ENCODE measurements at places on chromosomes 11 and 22.

DNA sequence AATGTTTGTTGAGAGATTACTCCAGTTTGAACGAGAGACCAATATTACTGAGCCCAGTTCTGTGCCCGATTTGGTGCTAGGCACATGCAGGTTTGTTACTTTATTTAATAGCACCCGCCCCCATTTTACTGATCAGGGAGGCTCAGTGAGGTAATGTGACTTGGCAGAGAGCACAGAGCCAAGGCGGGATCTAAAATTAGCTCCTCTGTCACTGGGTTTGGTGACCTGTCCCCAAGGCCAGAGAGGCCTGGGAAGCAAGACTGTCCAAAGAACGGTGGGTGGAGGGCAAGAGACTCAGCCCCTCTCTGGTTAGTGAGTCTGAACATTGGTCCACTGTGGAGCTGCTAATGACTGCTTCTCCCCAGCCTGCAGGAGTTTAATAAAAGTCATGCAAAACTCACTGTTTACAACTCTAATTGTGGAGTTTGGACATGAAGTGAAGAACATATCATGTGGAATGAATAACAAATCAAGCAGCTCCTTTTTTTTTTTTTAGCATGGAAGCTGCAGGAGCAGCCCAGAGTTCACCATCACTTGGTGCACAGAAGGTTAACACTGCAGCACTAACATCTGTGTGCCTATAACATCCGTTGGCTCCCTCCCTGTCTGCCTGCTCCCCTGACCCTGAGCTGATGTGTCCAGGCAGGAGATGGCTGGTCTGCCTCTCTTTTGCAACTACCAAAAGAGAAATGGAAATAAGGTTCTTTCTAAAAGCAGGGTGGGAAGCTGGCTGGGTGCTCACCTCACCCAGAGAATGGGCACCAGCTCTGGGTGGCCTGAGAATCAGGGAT lies 39.0 kb downstream of the CSNK2A3 start:
- no peak for DNase-seq

- no peak for DNase-seq
Observed at GRCh38 chr22:28369854-28370253, 309.8 kb downstream of the TTC28 start.

- no peak for DNase-seq
Observed at GRCh38 chr22:40922484-40923303, 28.5 kb upstream of the RBX1 start.

DNA sequence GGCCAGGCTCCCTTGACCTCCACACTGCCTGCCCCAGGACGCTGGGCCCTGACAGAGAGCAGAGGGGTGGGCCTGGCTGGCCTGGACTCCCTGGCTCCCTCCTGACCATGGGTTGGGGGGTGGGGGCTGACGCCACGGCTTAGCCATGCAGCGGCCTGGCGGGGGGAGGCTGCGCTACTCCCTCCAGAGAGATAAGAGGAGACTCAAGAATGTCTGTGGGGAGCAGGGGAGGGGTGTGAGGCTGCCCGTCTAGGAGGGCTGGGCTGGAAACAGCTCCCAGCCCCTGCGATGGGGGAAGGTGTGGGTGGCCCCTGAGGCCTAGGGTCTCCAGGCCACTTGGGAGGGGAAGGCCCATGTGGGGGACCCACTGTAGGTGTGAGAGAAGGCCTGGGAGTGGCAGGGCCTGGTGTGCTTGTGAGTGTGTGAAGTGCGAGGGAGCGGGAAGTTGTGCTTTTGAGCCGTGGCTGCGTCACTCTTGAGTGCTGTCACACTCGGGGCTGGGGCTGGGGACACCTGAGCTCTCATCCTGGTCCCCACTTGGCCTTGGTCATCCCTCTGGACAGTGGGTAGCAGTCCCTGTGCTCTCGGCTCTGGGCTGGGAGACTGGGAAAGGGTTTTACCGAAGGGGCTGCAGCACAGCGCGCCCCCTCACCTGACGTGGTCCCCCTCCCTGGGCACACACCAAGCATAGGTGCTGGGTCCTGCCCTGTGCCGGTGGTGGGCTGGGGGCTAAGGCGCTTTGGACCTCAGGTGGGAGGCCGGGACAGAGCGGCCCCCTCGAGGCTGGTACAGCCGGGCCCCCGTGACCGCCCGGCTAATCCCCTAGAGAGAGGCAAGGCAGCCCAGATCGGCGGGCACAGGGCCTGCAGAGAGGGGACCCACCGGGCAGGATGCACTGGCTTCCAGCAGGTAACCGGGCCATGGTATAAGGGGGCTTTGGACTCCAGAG lies 2.4 kb downstream of the MYRF start:
- no peak for DNase-seq

DNA sequence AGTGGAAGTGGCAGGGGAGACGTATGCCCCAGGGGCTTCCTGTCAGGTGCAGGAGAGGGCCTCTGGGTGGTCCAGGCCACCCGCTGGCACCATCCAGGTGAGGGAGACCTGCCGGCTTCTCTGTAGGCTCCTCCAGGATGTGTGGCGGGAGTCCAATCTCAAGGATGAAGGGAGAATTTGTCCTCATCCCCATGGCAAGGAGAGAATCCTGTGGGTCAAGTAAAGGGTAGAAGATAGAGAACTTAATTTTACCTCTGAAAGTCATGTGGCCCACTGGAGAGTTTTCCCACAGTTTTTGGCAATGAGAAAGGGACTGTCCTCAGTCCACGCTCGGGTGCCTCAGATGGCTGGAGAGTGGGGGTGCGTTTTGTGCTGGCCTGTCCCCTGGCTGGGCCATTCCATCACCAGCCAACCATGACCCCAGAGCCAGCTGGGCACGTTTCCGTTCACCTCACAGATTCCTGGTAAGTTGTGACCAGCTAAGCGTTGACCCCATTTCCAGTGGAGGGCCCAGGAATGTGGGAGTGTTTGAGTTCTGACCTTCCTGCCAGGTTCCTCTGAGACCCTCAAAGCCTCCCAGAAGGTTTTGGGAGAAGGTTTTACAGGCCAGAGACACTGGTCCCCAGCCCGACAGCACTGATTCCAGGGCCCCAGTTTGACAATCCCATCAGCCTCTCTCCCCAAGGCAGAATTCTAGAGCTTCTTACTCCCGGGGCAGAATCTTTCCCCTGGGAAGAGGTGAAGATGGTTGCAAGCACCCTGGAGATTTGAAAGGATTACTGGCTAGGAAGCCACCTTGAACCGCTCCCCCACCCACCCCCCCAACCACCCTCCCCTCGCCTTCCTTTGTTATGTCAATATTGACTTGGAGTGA lies 2.6 kb downstream of the OVOL1 start:
- no peak for DNase-seq

DNA sequence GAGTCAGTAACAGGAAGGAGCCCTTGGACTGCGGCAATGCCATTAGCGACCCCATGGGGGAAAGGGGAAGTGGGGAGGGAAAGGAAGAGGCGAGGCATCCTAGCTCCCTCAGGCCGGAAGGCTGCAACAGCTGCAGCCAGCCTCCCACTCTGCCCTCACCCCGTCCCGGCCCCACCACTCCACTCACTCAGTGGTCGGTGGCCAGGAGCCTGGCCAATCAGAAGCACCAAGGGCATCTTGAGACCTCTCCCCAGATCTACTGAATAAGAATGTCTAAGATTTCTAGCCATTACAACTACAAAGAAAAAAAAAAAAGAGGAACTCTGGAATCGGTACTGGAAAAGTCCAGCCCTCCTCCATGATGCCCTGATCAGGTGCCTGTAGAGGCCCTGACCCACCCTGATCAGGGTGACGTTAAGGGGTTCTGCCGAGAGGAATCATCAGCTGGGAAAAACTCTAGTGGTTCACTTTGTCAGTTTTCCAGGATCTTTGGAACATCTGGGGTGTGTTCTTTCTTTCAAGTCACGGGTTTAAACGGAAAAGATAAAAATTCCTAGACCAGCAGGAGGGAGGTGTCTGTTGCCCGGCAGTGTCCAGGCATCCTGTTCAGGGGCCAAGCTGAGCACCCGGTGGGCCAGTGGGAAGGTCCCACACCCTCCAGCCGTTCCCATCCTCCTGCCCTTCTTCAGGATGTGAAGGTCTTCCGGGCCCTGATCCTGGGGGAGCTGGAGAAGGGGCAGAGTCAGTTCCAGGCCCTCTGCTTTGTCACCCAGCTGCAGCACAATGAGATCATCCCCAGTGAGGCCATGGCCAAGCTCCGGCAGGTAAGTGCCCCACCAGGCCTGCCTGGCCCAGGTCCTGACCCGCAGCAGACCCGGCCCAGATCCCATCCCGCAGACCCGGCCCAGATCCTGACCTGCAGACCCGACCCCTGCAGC lies 14.4 kb downstream of the OAF start:
- no peak for DNase-seq

DNA sequence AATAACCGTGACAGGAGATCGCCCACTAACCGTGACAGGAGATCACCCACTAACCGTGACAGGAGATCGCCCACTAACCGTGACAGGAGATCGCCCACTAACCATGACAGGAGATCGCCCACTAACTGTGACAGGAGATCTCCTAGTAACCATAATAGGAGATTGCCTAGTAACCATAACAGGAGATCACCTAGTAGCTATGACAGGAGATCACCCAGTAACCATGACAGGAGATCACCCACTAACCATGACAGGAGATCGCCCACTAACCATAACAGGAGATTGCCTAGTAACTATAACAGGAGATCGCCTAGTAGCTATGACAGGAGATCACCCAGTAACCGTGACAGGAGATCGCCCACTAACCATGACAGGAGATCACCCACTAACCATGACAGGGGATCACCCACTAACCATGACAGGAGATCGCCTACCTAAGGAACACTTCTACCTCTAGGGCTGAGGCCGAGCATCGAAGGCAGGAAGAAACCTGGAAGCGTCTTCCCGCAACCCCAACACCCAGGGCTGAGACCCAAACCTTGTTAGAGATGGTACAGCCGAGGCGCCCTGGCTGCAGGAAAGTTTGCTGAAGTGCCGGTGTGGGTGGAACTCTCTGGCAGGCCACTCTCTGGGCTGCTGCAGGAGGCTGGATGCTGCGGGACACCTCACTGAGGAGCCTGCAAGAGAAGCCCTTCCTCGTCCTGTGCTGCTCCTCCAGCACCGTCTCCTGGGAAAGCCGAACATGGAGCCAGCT lies 67.5 kb upstream of the THY1 start:
- DNase-seq: no peak

GRCh38 chr11:77819411-77819920 lies 1.1 kb downstream of the RSF1 start:
- DNase-seq: peak; percentile 78

GRCh38 chr11:123238297-123238696 lies 43.2 kb upstream of the CLMP start:
- DNase-seq: no peak

DNA sequence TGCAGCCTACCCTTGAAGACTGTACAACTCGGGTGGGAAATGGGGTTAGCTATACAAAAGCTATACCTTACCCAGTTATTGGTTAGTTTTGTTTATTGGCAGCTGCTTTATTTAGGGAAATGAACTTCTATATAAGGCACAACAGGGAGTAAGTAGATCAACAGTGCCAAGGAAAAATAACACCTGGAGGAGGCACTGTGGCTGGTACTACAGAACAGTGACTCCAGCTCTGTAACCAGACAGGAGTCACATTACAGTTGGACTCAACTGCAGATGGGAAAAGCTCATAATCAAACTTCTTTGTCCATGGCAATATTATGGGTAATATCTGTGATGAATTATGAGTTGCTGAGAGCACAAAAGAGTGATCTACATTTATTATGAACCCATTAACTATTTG lies 14.0 kb downstream of the P4HA3 start:
- DNase-seq: no peak

DNA sequence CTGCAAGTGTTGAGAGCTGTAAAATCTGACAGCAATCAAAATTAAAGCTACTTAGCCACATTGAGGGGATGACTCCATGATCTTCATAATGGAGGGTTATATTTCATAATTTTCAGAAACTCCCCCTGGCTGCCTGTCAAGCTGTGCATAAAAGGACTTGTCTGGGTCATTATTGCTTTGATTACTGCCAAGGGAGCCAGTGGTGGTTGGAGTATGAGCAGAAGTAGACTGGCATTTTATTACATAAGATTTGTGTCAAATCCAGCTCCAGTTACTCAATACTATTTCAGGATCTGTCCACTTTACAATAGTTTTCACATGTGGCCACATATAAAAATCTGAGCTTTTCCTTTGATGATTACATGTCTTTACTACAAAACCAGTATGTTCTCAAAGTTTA lies 108.9 kb upstream of the SLC5A12 start:
- DNase-seq: no peak

GRCh38 chr11:92880381-92880780 lies 89.1 kb upstream of the MTNR1B start:
- DNase-seq: no peak

DNA sequence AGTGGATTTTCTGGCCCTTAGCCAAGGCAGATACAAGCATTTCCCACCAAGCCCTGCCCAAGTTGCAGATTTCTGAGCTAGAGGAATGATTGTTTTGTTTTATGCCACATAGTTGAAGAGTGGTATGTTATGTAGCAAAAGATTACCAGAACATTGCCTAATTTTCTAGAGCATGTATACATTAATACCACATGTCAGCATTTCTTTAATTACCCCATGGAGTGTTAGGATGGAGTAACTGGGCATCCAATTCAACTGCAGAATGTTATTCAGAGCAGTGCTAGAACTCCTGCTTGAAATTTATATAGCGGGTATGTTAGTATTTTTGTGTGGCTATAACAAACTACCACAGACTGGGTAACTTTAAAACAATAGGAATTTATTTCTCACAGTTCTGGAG lies 24.4 kb upstream of the CYP2R1 start:
- no peak for DNase-seq

- DNase-seq: no peak
Observed at GRCh38 chr11:31796499-31797189, 14.5 kb downstream of the PAX6 start.

- no peak for DNase-seq
Observed at GRCh38 chr22:30178181-30179126, 68.1 kb downstream of the LIF start.
